ENCODE measurements at places on chromosomes 16 and 17.

DNA sequence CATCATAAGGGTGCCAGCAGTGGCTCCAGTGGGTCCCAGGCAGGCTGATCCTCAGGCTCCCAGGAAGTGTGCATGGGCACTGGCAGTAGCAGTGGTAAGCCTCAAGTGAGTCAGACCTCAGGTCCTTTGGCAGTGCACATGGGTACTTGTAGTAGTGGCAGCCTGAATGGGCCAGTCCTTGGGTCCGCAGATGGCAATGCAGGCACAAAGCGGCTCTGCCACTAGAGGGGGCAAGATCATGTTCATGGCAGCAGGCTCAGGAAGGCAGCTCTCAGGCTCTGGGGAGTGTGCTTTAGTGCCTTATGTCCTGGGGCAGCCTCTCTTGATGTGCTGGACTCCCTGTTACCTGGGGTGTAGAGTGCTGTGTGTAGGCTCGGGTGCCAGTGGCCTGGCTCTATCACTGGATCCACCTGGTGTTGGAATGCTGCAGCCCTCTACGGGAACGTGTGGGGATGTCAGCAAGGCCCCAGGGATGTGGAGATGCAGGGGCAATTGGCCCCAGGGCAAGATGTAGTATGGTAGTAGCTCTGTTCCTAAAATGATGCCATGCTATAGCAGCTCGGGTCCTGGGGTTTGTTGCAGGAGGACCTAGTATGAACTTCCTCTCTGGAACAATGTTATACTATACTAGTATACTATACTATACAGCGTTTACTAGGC, 11.0 kb downstream of the ACSM3 start:
- DNase-seq: no peak

GRCh38 chr17:56786989-56787482, 46.7 kb downstream of the C17orf67 start:
- DNase-seq: no peak

DNA sequence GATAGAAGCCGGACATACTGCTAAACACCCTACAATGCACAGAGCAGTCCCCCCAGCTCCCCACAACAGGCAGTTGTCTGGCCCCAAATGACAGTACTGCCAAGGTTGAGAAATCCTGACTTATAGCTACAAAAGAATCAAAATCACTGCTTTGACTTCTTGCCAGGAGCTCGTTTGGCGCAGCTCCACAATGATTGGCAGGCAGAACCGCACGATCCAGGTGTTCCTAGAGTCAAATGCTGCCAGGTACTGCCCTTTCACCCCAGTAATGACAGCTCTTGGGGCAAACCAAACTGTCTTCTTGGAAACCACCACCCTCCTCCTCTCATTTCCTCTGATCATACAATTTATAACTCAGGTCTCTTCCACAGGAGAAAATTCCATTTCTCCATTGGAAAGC, 2.2 kb upstream of the TMC5 start:
- no peak for DNase-seq

GRCh38 chr17:72843591-72843990, 248.9 kb downstream of the SLC39A11 start:
- no peak for DNase-seq

- no peak for DNase-seq
Observed at GRCh38 chr16:70778901-70779309, 22.1 kb downstream of the VAC14 start.

DNA sequence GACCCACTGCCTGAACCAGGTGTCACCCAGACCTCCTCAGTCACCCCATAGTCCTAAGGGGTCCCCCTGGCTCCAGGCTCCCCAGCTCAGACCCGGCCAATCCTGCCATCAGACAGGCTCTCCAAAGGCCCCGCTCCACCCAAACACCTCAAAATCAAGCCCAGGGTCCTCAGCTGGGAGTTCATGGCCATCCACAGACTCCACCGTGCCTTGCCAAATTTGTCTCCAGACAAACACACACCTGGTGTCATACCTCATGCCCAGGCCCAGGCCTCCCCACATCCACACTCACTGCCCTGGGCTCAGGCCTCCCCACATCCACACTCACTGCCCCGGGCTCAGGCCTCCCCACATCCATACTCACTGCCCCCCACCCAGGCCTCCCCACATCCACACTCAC, 12.5 kb downstream of the RPH3AL start:
- DNase-seq: no peak
